ENCODE measurements at places on chromosomes 11 and 22. TPM values are rescaled to one million over a fixed set of nuclear protein-coding genes. Genes with fewer than 3 reads are reported as not detected.

Gene CRACR2B
- 1.6 TPM for polyA plus RNA-seq

Gene LMO1
- not detected for polyA plus RNA-seq

Gene MS4A7
- polyA plus RNA-seq, result 16.3 TPM

Gene MAPK8IP2
- 0.04 TPM for polyA plus RNA-seq

Gene SCGB1A1
- not detected for polyA plus RNA-seq

Gene H19
- polyA plus RNA-seq, result 426 TPM

Gene TEX54
- 1.6 TPM for polyA plus RNA-seq

Gene MS4A2
- 0.32 TPM for polyA plus RNA-seq

Gene MAPK8IP1
- polyA plus RNA-seq, result 2.7 TPM

Gene CNTN5
- 0.01 TPM for polyA plus RNA-seq

Measured in liver (tissue), 10 donors.